ENCODE measurements at places on chromosomes 13 and 19.

DNA sequence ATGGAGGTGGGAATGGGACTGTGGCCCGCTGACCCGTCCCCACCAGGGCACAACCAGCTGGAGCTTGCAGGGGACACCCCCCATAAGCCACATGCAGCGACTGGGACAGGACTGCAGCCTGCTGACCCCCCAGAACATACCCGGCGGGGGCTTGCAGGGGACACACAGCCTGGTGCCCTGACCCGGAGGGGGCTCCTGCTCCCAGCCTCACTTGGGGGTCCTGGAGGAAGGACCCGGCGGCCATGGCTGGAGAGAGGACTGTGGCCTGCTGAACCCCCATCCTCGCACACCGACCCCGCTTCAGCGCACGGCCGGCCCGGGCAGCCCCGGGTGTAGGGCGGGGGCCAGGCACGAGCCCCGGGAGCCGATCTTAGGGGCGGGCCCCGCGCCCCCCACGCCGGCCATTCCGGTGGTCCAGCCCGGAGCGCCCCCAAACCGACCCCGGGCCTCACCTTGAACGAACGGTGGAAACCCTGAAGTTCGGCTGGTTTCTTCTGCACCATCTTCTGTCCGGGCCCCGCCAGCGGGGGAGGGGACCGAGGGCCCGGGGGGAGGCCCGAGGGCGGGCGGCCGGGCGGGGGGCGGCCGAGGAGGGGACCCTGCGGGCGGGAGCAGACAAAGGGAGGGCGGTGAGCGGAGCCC, 574 bp downstream of the MKNK2 start:
- no peak for DNase-seq

GRCh38 chr13:24742294-24742693, 21.7 kb upstream of the RNF17 start:
- no peak for DNase-seq

DNA sequence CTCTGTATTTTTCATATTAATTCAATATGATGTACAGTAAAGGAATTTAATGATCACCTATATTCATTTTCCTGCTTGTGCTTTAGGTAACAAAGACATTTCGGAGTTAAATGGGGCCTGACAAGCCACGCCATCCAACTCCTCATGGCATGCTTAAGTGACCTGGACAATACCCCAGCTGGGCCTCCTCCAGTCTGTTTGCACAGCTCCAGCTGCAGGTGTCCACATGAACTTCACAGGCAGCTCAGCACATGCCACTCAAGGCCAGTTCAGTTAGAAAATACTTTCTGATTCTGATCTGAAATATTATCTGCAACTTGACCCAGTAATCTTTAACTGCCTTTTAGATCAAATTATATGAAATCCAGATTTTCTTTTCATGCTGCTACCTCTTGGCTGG, 89.6 kb upstream of the SLC15A1 start:
- no peak for DNase-seq

DNA sequence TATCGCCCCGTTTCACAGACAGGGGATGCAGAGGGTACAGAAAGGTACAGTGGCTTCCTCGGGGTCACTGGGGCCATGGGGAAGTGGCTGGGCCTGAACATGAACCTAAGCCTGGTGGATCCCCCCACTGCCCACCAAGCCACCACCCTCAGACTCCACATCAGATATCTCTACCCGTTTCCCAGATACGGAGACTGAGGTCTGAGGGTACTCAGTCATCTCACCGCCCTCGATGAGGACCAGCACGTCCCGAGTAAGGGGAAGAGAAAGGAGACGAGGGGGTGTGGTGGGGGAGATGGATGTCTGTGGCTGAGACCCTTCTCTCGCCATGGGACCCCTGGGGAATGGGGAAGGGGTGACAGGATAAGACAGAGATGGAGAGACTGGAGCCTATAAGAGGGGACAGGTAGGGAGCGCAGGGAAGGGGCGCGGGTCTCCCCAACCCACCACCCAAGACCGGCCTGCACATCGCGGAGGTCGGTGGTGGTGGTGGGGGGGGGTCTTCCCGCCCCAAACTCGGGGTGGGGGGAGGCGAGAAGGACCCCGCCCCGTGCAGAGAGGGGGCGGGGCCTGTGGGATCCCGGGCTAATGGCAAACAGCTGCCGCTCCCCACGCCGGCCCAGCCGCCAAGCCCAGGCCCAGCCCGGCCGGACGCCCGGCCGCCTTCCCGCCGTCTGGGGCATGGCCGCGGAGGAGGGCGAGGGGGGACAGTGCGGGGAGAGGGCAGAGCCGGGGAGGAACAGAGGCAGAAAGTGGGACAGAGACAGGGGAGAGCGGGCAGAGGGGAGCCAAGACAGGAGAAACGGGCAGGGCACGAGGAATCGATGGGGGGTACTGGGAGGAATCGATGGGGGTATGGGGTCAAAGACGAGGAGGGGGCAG, 698 bp downstream of the KANK2 start:
- DNase-seq: peak; percentile 33

GRCh38 chr13:74026753-74027152, 107.5 kb downstream of the KLF12 start:
- no peak for DNase-seq

GRCh38 chr13:48410199-48410598, 2.7 kb downstream of the LPAR6 start:
- DNase-seq: no peak

GRCh38 chr13:35599384-35599783, 122.9 kb upstream of the MAB21L1 start:
- peak; percentile 12 for DNase-seq

DNA sequence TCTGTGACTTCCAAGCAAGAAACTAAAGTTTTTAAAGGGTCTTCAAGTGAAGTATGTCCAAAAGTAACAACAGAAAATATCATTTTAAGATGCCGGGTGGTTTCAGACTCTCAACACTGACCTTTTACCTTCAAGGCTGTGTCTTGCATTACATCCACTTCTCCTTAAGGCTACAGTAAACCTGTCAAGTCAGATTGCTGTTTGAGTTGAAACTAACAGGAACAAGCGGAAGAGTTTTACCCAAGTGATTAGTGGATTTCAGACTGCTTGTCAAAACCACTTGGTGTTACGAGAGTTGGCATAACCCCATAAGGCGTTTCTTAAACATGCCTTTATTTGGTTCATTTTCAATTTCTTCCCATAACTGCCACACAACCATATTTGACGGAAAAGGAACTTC, 283.1 kb downstream of the DCT start:
- DNase-seq: no peak

- peak; percentile 55 for DNase-seq
Observed at GRCh38 chr13:102693776-102694175, 1.1 kb downstream of the METTL21C start.

DNA sequence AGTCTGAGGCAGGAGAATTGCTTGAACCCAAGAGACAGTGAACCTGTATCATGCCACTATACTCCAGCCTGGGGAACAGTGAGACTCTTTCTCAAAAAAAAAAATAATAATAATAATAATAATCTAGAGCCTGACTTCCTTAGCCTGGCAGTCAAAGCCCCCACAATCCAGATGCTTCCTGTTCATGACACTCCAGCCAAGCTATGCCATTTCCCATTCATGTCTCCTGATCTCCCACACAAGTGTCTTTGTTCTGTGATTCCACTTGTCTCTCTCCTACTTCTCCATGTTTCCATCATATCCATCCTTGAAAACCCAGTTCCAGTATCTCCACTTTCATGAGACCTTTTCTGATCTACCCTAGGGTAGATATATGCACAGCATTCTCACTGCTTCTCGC, 150.7 kb downstream of the FOXO1 start:
- no peak for DNase-seq

- DNase-seq: no peak
Observed at GRCh38 chr13:79060216-79060615, 345.8 kb downstream of the RBM26 start.

GRCh38 chr13:22198641-22199217, 527.9 kb downstream of the FGF9 start:
- DNase-seq: peak; percentile 9

DNA sequence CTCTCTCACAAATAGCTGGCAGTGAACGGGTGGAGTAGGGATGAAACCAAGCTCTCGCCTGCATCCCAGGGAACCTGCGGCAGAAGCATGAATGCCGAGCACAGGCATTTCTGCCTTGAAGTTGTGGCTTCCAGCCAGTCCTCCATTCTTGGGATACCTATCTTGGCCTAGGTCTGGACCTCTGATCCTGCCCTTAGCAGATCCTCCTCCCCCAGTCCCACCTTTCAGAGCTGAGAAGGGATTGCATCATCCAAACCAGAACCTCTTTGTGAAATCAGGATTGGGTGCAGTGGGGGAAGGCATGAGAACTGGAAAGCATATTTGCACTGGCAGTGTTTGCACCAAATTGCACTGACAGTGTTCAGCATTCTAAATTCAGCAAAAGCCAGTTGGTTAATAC, 5.8 kb downstream of the ZNF780A start:
- DNase-seq: peak; percentile 4

DNA sequence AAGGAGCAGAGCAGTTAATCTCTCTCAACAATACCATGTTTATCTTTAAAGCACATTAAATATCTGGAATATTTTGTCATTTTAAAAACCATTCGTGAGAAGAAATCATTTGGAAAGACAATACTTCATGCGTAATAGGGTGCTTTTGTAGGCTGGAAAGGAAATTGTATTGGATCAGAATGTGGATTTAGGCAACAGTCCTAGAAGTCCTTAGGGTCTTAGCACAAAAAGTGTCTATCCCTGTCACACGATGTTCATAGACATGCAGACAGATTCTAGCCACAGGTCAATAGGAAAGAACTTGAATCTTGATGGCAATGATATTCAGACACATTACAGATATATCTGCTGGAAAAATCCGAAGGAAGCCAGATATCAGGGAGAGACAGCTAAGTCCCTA, 156.0 kb downstream of the KCTD12 start:
- DNase-seq: no peak

- peak; percentile 24 for DNase-seq
Observed at GRCh38 chr19:4521170-4521887, 3.0 kb upstream of the PLIN4 start.

DNA sequence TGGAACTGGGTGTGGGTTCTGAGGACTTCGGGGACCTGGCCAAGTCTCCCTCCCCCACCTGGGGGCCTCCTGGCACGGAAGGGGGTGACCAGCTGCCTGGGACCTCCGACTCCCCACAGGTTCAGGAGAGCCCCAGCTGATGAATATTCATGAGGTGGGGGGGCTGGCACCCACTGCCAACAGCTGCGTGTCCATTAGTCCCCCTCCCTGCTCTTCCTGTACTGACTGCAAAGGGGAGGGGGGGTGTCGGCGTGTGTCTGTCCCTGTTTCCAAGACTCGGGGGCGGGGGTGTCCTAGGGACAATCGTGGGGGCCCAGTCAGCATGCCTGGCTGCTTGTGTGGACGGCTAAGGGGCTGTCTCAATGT, 10.6 kb upstream of the NFIX start:
- no peak for DNase-seq

DNA sequence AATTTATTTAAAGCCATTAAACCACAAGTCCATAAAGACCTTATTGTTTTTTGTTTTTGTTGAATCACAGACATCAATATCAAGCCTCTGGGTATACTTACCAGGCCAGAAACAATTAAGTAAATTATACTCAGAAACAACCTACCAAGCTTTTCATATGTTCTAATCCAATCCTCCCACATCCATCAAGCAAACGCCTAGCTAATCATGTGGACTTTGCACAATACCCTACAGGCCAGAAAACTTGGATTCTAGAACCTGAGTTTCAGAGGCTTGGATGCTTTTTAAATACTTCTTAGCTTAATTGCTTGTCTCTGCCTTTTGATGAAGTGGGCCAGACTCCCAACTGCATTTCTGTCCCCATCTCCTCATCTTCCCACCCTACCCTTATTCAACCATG, 39.9 kb downstream of the TGDS start:
- no peak for DNase-seq

GRCh38 chr19:47652285-47652684, 43.4 kb downstream of the BICRA start:
- no peak for DNase-seq

- no peak for DNase-seq
Observed at GRCh38 chr19:2087621-2088100, 8.5 kb downstream of the MOB3A start.

- peak; percentile 16 for DNase-seq
Observed at GRCh38 chr19:45638930-45639729, at the start of gene EML2. TSS of gene EML2 (minus strand) at chr19:45639397. CDS start at chr19:45639376, 21 bp downstream.

GRCh38 chr19:32976223-32976805, 4.3 kb downstream of the FAAP24 start:
- DNase-seq: peak; percentile 55

DNA sequence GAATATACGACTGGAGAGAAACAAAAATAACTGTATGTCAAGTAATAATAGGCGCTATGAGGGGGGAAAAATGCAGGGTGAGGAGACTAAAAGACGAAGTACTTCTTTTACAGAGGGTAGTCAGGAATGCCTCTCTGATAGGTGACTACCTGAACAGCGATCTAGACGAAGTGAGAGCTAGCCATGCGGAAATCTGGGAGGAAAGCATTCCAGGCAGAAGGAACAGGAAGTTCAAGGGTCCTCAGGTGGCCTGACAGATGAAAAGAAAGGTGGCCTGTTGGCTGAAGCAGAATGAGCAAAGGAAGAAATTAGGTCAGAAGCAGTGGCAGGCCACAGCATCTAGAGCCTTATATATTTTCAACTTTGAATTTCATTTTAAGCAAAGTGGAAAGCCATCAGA, 13.3 kb downstream of the ZDHHC20 start:
- DNase-seq: no peak

- DNase-seq: peak; percentile 31
Observed at GRCh38 chr13:88014527-88014926, 343.4 kb downstream of the SLITRK5 start.

DNA sequence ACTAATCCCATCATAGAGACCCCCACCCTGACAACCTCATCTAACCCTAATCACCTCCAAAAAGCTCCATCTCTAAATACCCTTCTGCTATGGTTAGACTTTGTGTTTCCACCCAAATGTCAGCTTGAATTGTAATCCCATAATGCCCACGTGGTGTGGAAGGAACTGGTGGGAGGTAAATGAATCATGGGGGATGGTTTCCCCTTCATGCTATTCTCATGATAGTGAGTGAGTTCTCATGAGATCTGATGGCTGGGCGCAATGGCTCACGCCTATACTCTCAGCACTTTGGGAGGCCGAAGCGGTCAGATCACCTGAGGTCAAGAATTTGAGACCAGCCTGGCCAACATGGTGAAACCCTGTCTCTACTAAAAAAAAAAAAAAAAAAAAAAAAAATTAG, 2.6 kb downstream of the VMAC start:
- no peak for DNase-seq

DNA sequence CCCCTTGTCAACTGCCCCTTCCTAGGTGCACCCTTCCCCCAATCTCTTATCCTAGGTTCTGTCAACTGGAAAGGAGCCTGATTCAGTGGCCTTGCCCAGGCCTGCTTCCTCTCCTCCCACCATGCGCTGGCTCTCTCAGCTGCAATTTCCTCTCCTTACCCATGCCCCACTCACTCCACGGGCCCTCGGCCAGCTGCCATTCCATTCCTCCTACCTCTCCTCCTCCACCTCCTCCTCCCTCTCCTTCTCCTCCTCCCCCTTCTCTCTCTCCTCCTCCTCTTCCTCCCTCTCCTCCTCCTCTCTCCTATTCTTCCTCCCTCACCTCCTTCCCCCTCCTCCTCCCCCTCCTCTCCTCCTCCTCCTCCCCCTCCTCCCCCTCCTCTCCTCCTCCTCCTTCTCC, 9.6 kb upstream of the TIMM44 start:
- DNase-seq: peak; percentile 50
